Endothelial cell of umbilical vein (primary cell): ENCODE measurements at places on chromosomes 7 and 10.

GRCh38 chr7:120307991-120308545 is 35.1 kb downstream of the KCND2 start:
- no peak for DNase-seq

DNA sequence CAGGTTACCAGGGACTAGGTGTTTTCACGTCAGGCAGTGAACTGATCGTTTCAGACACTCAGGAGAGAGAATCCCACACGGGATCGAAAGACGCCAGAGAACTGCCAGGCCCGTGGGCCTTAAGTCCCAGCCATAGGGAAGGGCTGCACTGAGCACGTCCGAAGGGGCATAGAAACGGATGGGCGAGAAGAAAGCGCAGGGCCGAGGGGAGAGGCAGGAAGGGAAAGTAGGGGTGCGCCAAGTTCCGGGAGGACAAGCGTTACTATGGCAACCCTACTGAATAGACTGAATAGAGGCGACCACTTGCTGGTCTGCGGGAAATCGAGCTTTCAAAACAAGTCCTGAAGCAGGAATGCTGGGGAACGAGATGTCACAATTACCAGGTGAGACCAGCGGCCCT is 421.3 kb upstream of the NUPR2 start:
- DNase-seq = no peak

GRCh38 chr7:18698258-18698734 is 202.7 kb downstream of the HDAC9 start:
- no peak for DNase-seq

DNA sequence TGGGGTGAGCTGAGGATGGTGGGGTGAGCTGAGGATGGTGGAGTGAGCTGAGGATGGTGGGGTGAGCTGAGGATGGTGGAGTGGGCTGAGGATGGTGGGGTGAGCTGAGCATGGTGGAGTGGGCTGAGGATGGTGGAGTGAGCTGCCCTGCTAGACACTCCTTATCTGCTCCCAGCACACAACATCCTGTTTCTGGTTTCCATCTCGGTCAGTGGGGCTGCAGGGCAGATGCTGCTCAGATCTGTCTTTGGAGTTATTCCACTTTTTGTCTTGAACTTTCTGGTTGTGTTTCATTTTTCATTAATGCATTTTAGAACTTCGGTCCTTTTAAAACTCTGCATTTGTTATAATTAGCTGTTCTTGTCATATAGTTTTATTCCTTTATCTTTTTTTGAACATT is 67.9 kb upstream of the ANTXRL start:
- no peak for DNase-seq

DNA sequence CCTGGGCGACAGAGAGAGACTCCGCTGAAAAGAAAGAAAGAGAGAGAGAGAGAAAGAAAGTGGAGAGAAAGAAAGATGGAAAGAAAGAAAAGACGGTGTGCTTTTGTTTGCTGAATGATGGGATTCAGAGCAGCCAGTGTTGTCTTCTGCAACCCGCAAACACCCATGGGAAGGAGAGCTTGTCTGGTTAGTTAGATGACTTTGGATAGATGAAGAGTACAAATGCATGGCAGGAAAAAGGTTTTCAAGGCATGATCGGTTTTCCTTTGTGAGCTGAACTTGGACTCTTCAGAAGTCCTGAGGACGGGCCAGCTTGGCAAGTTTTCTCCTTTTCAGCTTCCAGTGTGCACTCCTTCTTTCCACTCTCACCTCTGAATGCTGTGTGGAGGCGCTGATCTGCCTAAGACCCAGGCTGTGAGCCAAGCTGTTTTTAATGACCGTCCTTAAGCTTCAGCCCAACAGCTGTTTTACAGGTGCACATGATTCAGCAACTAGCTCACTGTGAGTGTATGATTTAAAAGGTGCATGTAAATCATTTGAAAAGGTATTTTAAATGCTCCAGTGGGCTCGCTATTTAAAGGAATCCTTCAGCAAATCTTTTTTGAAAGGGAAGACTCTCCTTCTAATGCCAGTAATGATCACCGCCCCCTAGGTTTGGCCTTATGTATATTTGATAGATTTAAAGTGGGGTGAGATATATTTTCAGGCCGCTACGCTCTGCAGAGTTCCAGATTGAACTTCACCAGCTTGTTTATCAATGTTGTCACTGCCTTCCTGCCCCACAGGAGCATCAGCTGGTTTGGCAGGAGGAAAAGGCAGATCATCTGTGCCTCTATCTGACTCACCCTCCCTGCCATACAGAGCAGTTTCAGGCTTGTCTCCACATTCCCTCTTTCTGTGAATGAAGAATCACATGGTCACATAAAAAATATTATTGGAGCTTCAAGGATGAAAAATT is 115.0 kb downstream of the PLXDC2 start:
- DNase-seq = peak; percentile 82

- no peak for DNase-seq
Observed at GRCh38 chr10:125177641-125178640, 17.6 kb upstream of the CTBP2 start.

- DNase-seq = peak; percentile 14
Observed at GRCh38 chr10:7788639-7789286, 786 bp downstream of the ATP5F1C start.

GRCh38 chr10:101779544-101780186 is 3.6 kb downstream of the NPM3 start:
- peak; percentile 53 for DNase-seq

DNA sequence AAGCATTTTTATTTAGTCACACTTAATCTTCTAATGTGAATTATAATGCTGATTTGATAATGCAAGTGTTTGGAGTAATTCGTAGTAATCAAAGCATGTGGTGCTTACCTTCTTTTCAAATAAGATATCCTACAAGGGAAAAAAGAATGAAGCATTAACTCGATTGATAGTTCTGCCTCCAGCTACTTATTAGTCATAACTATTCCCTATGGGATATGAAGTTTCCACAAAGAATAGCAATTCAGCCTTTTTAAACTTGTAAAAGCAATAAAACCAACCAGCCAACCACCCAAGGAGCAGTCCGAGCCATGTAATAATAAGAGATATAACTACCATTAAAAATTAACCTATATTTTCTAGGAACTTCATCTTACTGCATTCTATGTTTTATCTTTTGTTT is 11.6 kb downstream of the COL28A1 start:
- DNase-seq = no peak

DNA sequence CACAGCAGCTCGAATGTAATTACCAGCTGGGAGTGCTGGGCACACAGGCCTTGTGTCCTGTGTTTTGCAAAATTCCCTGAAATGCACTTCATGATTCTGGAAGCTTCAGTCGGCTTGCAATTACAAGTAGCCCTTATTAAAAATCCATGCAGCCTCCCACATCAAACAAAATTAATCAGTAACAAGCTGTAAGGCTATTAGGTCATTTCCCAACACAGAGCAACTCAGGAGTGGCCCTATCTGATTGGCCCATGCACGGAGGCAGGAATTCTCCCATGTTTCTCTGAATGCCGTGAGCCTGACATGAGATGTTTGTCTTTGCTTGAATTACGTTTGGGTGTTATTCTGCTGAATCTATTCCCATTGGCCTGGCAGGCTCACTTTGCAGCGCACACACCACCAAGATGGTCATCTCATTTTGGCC is 36.9 kb downstream of the FOXL3 start:
- no peak for DNase-seq

DNA sequence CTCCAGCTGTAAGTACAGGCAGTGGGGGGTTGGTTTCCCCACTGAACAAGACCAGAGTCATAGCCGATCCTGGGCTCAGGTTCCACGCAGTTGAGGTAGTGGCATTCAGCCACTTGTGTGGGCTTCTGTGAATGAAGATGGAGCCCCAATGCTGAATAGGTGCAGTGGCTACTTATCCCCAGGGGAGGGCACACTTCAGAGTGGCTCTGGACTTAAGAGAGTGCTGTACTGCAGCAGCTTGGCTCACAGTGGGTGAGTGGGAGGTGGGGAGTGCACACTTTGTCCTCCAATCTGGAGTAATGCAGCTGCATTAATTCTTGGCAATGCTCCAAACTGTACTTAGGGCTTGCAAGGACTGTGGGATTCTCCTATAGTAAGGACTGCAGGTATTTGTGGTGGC is 81.9 kb downstream of the BUB3 start:
- no peak for DNase-seq

GRCh38 chr10:78520737-78521430 is 487.2 kb downstream of the RPS24 start:
- DNase-seq = peak; percentile 46

GRCh38 chr7:102974366-102975236 is 61.8 kb downstream of the LRRC17 start:
- DNase-seq = no peak

GRCh38 chr7:44693641-44694313 is 54.9 kb upstream of the ZMIZ2 start:
- DNase-seq = no peak

GRCh38 chr10:110458266-110458920 is 39.3 kb upstream of the DUSP5 start:
- DNase-seq = peak; percentile 27

GRCh38 chr10:60735244-60735643 is 43.0 kb upstream of the CDK1 start:
- no peak for DNase-seq

DNA sequence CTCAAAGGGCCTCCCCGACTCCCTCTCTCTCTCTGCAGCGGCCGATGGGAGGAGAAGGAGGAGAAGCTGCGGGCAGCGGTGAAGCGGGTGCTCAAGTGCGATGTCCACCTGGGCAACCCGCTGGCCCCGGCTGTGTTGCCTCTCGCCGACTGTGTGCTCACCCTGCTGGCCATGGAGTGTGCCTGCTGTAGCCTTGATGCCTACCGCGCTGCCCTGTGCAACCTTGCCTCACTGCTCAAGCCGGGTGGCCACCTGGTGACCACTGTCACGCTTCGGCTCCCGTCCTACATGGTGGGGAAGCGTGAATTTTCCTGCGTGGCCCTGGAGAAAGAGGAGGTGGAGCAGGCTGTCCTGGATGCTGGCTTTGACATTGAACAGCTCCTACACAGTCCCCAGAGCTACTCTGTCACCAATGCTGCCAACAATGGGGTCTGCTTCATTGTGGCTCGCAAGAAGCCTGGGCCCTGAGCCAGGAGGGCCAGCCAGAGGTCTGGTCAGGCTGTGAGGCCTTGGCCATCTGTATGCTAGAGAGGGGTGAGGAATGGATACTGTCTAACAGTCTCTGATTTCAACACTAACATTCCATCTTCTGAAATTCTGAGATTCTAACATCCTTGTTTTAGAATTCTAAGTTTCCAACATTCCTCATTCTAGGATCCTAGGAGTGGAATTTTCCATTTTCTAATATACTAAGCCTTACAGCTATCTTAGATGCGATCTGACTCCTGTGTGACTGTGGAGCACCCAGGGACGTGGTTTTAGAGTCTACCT is 3.6 kb downstream of the INMT start:
- no peak for DNase-seq

- DNase-seq = no peak
Observed at GRCh38 chr7:124557587-124557986, 208.0 kb downstream of the GPR37 start.

DNA sequence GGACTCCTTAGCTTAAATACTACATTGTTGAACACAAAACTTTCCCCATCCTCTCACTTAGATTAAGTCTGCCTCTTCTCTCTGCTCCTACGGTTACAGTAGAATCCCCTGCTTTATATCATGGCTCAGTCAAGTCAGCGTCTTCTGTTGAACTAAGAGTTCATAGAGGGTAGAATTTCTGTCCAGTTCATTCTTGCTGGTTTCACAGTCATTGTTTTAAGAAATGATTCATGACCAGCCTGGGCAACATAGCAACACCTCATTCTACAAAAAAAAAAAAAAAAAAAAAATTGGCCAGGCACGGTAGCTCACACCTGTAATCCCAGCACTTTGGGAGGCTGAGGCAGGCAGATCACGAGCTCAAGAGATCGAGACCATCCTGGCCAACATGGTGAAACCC is 3.7 kb upstream of the ZFYVE27 start:
- DNase-seq = no peak

DNA sequence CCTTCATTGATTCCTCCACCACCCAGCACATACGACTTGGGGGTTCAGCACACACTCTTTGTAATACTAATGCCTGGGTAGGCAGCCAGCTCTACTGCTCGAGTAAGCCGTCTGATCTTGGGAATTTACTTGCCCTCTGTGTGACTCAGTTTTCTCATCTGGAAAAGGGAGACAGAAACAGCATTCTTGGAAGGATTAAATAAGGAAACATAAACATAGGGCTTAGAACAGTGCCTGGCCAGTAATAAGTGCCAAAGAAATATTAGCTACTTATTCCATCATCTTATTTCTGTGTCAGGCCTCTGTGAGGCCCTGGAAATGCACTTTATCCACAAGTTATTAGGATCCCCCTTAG is 130.1 kb downstream of the TNS3 start:
- no peak for DNase-seq

GRCh38 chr7:87344446-87344845 is 1.0 kb upstream of the CROT start:
- DNase-seq = peak; percentile 51

- no peak for DNase-seq
Observed at GRCh38 chr10:29446327-29446726, 157.5 kb downstream of the LYZL1 start.

GRCh38 chr10:79057481-79058275 is 11.1 kb upstream of the ZMIZ1 start:
- no peak for DNase-seq

DNA sequence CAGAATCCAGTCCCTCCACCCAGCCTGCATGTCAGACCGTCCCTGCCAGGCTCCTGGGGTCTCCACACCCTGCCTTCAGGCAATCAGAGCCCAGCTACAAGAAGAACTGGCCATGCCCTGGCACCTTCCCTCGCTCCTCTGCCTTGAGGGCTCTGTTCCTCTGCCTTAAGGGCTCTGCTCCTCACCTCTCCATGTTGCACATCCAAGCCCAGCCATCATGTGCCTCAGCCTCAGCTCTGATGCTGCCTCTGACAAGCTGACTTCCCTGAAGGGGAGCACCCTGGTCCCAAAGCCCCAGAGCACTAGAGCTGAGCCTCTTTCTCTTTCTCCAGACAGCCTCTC is 50.3 kb upstream of the ANTXRL start:
- no peak for DNase-seq

- DNase-seq = no peak
Observed at GRCh38 chr7:140714331-140715040, 18.0 kb downstream of the NDUFB2 start.

DNA sequence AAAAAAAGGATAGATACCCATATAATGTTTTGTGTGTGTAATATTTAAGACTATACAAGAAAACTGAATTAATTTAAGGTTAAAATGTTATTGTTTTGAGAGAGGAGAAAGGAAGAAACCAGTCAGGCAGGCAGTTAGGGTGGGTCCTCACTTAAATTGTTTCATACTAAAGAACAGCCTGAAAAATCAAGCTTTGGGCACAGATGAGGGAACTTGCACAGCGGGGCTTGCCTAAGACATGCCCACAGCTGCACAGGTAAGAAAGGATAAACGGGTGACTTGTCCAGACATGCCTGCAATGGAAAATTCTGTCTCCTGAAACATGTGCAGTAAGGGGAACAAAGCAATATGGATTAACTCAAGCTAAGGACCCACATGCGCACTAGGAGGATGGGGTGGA is 158.4 kb downstream of the BBS9 start:
- DNase-seq = no peak
